ENCODE measurements at places on chromosomes 4 and X. TPM values are rescaled to one million over a fixed set of nuclear protein-coding genes. Genes with fewer than 3 reads are reported as not detected.
A peak's percentile ranks its signal among the peaks of the same experiment; 100 is the strongest.

- H3K27me3 ChIP-seq, result no peaks in the 10 kb centered on the region
- no peaks in the 10 kb centered on the region for H3K36me3 ChIP-seq
- H3K4me3 ChIP-seq, result no peak overlapping the region
Measured at GRCh38 chr4:189124149-189124758, 816.4 kb upstream of the FRG1 start.

TCEAL1 gene
- total RNA-seq, result 35.0 TPM

CXCL11 gene
- total RNA-seq, result not detected

DNA sequence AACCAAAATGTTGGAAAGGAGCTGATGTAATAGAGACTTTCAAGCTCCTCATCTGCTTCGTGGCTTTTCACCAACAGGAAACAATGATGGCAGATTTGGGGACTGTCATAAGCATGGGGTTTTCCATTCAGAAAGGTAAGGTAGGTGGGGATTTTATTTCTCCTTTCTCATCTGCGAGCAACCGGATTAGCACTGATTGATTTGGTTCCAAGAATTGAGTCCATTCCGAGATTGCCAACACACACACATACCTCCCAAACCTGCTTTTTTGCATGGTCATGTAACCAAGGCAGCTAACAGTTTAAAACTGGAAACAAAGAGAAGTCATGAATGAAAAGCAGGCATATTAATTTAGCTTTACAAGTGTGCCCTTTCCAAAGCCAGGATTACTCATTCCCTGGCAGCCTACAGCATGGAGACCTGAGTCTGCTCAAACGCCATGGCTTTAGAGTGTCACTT, 63.0 kb upstream of the LNX1 start:
- peaks cover 53% of the 10 kb centered on the region for H3K4me1 ChIP-seq
- H3K27me3 ChIP-seq, result no peaks in the 10 kb centered on the region
- peak; percentile 43 for DNase-seq
- H3K36me3 ChIP-seq, result no peaks in the 10 kb centered on the region

DNA sequence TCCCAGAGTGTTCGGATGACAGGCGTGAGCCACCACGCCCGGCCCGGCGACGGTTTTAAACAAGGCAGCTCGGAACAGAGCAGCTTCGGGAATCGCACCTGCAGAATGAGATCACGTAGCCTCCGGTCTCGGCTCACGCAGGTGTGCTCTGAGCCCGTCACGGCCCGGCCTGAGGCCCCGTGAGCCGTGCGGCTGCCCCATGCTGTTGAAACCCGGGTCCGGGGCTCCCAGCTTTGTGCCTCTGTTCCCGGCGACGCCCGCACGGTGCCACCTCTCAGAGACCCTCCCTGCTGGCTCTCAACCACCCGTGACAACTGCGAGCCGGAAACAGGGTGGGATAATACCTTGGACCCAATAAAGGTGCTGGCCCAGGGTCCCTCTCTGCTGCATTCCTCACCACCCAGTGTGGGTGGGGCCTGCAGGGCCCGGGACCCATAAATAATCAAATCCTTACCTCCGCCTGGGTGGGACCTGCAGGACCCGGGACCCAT, 13.4 kb upstream of the PLCXD1 start:
- H3K36me3 ChIP-seq, result no peaks in the 10 kb centered on the region
- no peaks in the 10 kb centered on the region for H3K4me1 ChIP-seq
- H3K27ac ChIP-seq, result no peak overlapping the region
- H3K27me3 ChIP-seq, result no peaks in the 10 kb centered on the region

GAGE12H gene
- not detected for total RNA-seq

DNA sequence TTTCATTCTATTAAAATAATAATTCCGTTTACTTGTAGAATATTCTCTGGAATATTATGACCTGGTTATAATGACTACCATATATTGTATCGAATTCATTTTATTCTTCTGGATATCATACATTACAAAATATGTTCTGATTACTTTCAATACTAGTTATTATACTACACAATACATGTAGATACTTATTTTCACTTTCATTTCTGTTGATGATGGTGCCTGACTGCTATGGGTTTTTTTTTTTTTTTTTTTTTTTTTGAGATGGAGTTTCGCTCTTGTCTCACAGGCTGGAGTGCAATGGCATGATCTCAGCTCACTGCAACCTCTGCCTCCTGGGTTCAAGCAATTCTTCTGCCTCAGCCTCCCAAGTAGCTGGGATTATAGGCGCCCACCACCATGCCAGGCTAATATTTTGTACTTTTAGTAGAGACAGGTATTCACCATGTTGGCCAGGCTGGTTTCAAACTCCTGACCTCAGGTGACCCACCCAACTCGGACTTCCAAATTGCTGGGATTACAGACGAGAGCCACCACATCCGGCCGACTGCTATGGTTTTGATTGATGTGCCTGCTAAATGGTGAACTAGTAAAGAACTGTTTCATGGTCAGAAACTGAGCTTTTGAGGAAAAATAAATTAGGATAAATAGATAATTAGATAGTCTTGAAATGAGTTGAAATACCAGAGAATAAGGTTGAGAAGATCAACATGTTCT, 39.5 kb downstream of the PCDH10 start:
- no peaks in the 10 kb centered on the region for H3K27me3 ChIP-seq
- peaks cover 12% of the 10 kb centered on the region for H3K4me1 ChIP-seq
- peak overlapping the region; percentile 38 for H3K27ac ChIP-seq
- no peak for DNase-seq

GRCh38 chrX:134369576-134369975, 90.4 kb upstream of the HPRT1 start:
- DNase-seq, result no peak
- H3K27ac ChIP-seq, result no peak overlapping the region
- peaks cover 4% of the 10 kb centered on the region for H3K27me3 ChIP-seq

DNA sequence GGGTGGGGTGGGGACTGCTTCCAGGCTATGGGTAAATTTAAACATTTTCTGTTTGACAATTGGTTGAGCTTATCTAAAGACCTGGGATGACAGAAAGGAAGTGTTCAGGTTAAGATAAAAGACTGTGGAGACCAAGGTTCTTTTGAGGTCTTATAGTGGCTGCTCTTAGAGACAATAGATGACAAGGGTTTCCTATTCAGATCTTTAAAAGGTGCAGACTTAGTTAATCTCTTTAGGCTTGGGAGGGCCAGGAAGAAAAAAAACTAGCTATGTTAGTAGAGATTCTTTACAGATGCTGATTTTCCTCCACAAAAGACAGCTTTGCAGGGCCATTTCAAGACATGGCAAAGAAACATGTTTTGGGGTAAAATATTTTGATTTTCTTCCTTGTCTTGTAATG, 972.5 kb downstream of the CCSER1 start:
- no peak overlapping the region for H3K4me3 ChIP-seq
- no peak overlapping the region for H3K27ac ChIP-seq
- DNase-seq, result no peak
- no peaks in the 10 kb centered on the region for H3K4me1 ChIP-seq

CCDC160 gene
- not detected for total RNA-seq

GRCh38 chr4:70892086-70892769, 9.9 kb upstream of the MOB1B start:
- H3K27me3 ChIP-seq, result peaks cover 1% of the 10 kb centered on the region
- H3K4me3 ChIP-seq, result no peak overlapping the region
- peaks cover 10% of the 10 kb centered on the region for H3K4me1 ChIP-seq

GRCh38 chr4:145884775-145885174, 53.8 kb downstream of the ZNF827 start:
- no peak overlapping the region for H3K4me3 ChIP-seq
- H3K27ac ChIP-seq, result no peak overlapping the region
- H3K27me3 ChIP-seq, result no peaks in the 10 kb centered on the region
- DNase-seq, result no peak
- H3K4me1 ChIP-seq, result peaks cover 31% of the 10 kb centered on the region

DNA sequence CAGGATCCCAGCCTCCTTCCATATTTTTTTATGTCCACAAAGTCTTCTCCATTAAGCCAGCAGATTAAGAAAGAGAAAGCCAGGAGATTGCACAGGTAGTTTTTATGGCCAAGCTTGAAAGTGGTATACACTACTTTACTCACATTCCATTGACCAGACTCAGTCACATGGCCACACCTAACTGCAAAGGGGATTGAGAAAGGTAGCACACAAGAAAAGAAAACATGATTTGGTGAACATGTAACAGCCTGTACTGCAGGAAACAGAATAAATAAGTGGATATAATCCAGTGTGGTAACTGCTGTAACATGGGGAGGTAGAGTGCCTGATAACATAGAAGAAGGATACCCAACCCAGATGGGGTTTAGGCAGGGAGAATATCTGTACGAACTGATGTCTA, 43.9 kb downstream of the HOPX start:
- DNase-seq, result no peak
- no peak overlapping the region for H3K27ac ChIP-seq
- peaks cover 26% of the 10 kb centered on the region for H3K4me1 ChIP-seq
- H3K36me3 ChIP-seq, result peaks cover 12% of the 10 kb centered on the region
- peaks cover 16% of the 10 kb centered on the region for H3K27me3 ChIP-seq

GRCh38 chrX:72492499-72492898, 80.1 kb downstream of the HDAC8 start:
- no peaks in the 10 kb centered on the region for H3K36me3 ChIP-seq
- H3K4me3 ChIP-seq, result no peak overlapping the region
- no peak overlapping the region for H3K27ac ChIP-seq
- no peaks in the 10 kb centered on the region for H3K4me1 ChIP-seq
- H3K27me3 ChIP-seq, result no peaks in the 10 kb centered on the region

KDM6A gene
- total RNA-seq, result 9.1 TPM

NOA1 gene
- 13.0 TPM for total RNA-seq

GRCh38 chr4:58453956-58454355, 1343.8 kb upstream of the IGFBP7 start:
- H3K27ac ChIP-seq, result no peak overlapping the region
- no peak overlapping the region for H3K4me3 ChIP-seq
- no peaks in the 10 kb centered on the region for H3K4me1 ChIP-seq
- no peak for DNase-seq
- H3K36me3 ChIP-seq, result 0 out of 2 replicates have a peak, but pooled peaks cover 4% of the 10 kb centered on the region

GRCh38 chr4:115113506-115114106, at the start of gene NDST4:
Gene NDST4, minus strand, starts transcription at chr4:115113620. Its CDS starts 36,584 bp downstream, at chr4:115077036.
- H3K36me3 ChIP-seq, result no peaks in the 10 kb centered on the region
- H3K27ac ChIP-seq, result no peak within 1 kb of the TSS
- H3K4me1 ChIP-seq, result no peaks in the 10 kb centered on the region
- H3K4me3 ChIP-seq, result no peak within 1 kb of the TSS
- H3K27me3 ChIP-seq, result no peaks in the 10 kb centered on the region

RHOXF1 gene
- not detected for total RNA-seq

MAGEB10 gene
- total RNA-seq, result not detected

GRCh38 chr4:57282933-57283310, 172.7 kb upstream of the IGFBP7 start:
- H3K27ac ChIP-seq, result no peak overlapping the region
- H3K27me3 ChIP-seq, result peaks cover 12% of the 10 kb centered on the region
- no peak for DNase-seq
- H3K4me1 ChIP-seq, result no peaks in the 10 kb centered on the region
- H3K4me3 ChIP-seq, result no peak overlapping the region
- no peaks in the 10 kb centered on the region for H3K36me3 ChIP-seq

SCRG1 gene
- total RNA-seq, result not detected

- H3K27me3 ChIP-seq, result no peaks in the 10 kb centered on the region
- H3K4me3 ChIP-seq, result no peak overlapping the region
- peak overlapping the region; percentile 36 for H3K27ac ChIP-seq
- H3K36me3 ChIP-seq, result peaks cover 12% of the 10 kb centered on the region
- H3K4me1 ChIP-seq, result peaks cover 63% of the 10 kb centered on the region
Measured at GRCh38 chr4:41189076-41189475, 25.3 kb downstream of the APBB2 start.

DNA sequence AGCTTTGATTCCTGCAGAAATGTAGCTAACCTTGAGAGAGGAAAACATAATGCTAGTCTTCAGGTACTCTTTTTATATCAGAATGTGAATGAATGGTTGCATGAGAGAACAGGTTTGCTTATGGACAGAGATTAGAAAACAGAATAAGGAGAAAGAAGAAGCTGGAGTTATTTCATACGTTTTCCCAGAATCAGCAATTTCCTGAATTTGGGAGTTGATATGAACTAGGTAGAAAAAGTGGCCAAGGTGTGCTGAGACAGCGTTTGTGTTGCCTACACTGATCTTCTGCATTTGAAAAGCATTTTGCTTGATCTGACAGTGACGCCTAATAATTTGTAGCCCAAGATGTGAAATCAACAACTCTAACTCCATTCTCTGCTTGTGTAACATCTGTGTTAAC, 12.5 kb downstream of the GABRB1 start:
- H3K27ac ChIP-seq, result no peak overlapping the region
- H3K4me1 ChIP-seq, result no peaks in the 10 kb centered on the region
- no peak overlapping the region for H3K4me3 ChIP-seq
- DNase-seq, result no peak
- no peaks in the 10 kb centered on the region for H3K36me3 ChIP-seq
- H3K27me3 ChIP-seq, result no peaks in the 10 kb centered on the region

- H3K36me3 ChIP-seq, result peaks cover 3% of the 10 kb centered on the region
- H3K4me1 ChIP-seq, result peaks cover 13% of the 10 kb centered on the region
- no peak for DNase-seq
- no peak overlapping the region for H3K4me3 ChIP-seq
Measured at GRCh38 chr4:7390906-7391636, 43.7 kb downstream of the PSAPL1 start.

GRCh38 chrX:130109429-130110378, 593 bp downstream of the ELF4 start:
- peak overlapping the region; percentile 83 for H3K27ac ChIP-seq
- peak overlapping the region; percentile 92 for H3K4me3 ChIP-seq
- no peaks in the 10 kb centered on the region for H3K36me3 ChIP-seq

DNA sequence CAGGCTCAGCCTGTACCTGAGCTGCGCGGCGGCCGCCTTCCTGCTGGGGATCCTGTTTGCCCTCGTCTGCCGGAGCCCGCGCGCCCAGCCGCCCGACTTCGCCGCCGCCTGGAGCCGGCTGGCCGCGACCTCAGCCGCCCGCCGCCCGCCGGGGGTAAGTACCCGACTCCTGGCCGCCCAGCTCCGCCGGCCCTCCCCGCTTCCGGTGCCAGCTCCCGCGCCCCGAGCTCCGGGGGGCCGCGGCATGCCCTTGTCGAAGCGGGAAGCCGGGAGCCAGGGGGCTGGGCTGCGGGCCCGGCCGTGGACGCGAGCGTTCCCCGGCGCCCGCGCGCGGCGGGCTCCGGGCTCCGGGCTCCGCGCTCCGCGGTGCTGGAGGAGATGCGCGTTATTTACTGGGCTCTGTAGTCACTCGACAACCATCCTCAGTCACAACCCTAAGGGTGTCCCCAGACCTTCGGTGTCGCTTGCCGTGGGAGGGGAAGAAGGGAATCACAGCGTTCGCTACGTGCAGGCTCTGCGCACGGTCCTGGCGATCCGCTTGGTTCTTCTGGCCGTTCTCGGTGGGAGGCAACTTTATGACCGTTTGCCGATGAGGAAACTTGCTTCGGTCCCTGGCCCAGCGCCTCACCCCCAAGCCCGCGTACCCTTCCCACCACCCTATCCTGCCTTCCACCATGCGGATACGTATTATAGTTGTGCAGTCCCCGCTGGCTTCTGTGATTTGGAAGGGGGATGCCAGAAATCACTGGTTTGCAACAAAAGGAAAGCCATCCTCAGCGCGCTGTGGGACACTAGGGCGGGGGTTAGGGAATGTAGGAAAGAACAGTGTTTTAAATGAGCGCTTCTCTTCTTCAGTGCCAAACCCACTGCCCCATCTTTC, 944 bp downstream of the SNX25 start:
- H3K27ac ChIP-seq, result peak overlapping the region; percentile 95
- no peaks in the 10 kb centered on the region for H3K36me3 ChIP-seq
- H3K4me1 ChIP-seq, result peaks cover 47% of the 10 kb centered on the region

Data from HFFc6 (cell line).